Keratinocyte (primary cell): ENCODE measurements at places on chromosomes 7 and 10.

GRCh38 chr10:87675396-87676376 lies 16.0 kb downstream of the PAPSS2 start:
- peak; percentile 76 for DNase-seq

- no peak for DNase-seq
These were observed 45.3 kb upstream of the RAPGEF5 start for GRCh38 chr7:22402250-22402649.

- peak; percentile 49 for DNase-seq
These were observed 159.6 kb downstream of the PARD3 start for GRCh38 chr10:34655286-34656170.

DNA sequence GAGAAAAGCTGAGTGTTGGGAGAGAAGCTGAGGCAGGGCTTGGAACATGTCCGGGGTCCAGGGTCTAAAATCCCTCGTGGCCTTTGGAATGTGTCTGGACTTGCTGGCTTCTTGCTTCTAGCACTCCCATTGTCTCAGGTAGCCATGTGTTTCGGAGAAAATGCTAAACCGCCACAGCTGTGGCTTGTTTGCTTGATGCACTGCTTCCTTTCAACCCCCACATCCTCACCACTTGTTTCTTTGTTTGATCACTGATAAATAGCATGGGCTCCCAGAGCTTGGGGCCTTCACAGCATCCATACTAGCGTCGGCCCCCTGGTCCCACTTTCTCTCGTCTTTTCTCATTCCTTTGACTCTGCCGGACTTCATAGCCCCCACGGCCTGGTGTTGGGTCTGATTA lies 102.7 kb downstream of the ANKRD26 start:
- no peak for DNase-seq

GRCh38 chr10:24929056-24929544 lies 23.3 kb downstream of the PRTFDC1 start:
- DNase-seq = no peak

GRCh38 chr10:113005380-113005779 lies 55.3 kb downstream of the TCF7L2 start:
- no peak for DNase-seq

GRCh38 chr7:131039355-131039762 lies 288.3 kb upstream of the MKLN1 start:
- no peak for DNase-seq

DNA sequence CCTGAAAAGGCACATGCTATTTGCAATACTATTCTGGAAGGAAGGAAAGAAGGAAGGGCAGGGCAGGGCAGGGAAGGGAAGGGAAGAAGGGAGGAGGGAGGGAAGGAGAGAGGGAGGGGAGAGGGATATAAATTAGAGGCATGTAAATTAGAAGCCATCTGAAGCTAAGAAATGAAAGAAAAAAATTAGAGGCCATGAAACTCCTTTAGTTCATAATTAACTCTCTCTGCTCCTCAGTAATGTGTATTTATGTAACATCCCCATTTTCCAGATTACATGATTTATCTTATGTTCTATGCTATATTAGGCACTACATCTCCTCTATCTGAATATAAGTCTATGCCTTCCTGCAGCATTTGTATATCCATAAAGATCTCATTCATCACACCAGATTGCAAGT lies 12.7 kb upstream of the JCAD start:
- no peak for DNase-seq
